ENCODE measurements at places on chromosomes 5 and 9.

GRCh38 chr9:22285066-22285465, 161.6 kb upstream of the DMRTA1 start:
- DNase-seq = no peak

GRCh38 chr9:129513282-129513681, 107.6 kb downstream of the C9orf50 start:
- DNase-seq = no peak

DNA sequence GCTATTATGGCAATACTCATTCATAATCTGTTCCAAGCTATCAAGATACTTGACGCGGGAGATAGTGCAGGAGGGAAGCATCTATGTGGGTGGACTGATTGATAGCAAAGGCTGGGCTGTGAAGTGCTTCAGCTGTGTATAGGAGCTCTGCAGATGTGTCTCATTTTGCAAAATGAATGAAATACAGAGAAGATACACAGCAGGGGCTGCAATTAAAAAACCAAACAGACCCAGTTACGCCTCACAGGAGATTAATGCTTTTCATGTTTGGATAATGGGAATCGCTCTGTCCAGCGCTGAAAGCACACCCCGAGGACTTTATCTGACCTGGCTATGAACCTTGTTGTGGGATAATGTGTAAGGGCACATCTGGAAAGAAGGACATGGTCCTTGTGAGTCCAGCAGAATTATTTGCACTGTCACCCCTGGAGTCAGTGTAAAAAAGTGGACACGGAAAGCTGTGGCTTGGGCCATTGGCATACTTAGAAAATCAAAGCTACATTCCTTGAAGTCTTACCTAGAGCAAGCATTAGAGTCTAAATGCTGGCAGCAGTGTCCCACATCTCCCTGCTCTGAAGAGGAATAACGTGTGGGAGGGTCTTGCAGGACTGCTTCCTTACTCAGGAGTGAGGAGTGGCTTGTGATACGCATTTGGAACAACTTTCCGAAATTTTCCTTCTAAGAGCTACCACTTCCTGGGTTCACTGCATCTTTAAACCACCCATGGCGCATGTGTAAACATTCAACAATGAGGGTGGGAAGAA, 2.6 kb downstream of the SH3RF2 start:
- no peak for DNase-seq

DNA sequence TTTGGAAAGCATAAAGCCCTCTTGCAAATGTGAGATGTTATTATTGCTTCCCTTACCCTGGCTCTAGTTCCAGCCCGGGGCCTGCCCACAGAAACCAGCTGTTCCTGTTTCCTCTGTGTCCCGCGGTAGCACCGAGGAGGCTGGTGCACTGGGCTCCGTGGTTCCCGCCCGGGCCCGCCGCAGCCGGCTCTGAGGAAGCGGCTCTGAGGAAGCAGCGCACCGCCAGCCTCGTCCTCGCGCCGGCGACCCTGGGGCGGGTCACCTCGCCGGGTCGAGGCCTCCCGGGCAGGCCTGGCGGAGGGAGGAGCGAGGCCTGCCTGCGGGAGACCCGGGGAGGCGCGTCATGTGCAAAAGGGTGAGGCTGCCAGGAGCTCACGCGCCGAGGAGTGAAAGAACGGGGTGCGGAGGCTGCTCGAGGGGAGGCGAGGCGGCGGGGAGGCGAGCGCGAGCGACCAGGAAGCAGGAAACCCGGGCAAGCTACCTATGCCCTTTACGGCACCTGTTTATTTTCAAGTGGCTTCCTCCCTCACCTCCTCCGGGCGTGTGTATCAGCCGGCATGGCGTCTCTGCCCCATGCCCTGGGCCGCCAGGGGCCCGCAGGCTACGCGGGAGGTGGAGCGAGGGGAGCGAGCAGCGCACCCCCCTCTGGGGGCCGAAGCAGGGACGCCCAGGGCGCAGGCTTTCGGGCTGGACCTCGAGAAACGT, 61.3 kb upstream of the MEGF10 start:
- DNase-seq = peak; percentile 65

DNA sequence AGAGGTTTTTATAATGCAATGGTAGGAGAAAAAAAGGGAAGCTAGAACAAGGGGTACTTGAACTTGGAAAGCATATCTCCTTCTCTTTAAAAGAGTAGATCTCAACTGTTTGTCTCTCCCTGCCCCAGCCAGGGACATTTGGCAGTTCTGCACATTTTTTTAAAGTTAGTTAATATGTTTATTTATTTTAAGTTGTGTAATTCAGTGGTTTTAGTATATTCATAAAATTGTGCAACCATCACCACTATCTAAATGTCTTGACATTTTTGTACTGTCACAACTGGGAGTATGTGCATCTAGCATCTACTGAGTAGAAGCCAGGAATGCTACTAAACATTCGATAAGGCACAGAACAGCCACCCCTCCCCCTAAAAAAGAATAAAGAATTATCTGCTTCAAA, 103.5 kb upstream of the DPYSL3 start:
- DNase-seq = no peak

DNA sequence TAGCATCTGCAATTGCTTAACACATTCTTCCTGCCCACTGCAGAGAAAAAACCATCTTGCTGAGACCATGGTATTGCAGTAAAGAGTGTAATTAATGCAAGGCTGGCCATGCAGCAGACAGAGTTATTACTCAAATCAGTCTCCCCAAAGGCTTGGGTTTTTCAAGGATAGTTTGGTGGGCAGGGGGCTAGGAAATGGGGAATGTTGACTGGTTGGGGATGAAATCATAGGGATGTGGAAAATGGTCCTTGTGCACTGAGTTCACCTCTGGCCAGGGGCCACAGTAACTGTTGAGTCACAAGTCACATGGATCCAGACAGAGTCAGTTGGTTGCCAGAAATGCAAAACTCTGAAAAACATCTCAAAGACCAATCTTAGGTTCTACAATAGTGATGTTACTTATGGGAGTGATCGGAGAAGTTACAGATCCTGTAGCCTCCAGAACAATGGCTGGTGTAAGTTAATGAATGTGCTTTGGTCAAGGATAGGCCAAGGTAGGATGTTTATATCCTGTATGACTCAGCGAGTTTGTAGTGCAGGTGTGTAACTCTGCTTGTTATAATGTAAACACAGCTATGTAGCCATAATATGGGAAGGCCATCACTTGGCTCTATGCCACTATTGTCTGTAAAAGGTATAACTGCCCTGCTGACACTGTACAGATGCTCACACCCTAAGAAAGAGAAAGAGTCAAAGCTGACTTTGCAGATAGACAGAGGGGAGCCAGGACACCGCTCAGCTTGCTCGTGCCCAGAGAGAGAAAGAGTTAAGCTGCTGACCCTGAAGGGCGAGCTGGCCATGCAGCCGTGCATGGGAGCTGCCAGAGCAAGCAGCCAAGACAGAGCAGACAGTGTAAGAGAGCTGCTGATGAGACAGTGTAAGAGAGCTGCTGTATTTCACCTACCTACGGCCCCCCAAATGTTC, 27.2 kb downstream of the C9orf152 start:
- no peak for DNase-seq

DNA sequence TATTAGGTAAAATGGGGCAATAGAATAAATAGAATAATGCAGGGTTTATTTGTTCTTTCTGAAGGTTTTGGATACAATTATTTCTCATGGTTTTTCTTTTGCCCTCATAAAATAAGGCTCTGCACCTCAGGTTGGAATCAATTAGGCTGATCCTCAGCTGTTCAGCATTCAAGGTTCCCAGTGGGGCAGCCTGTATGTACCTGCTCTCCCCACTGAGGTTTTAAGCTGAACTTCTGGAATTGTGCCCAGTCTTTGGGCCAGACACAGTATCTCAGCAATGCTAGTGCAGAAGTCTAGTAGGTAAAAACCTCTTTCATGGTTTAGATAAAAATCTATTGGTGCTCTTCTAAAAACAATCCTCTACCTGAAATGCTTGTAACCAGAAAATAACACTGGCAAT, 98.0 kb downstream of the EDIL3 start:
- no peak for DNase-seq

- no peak for DNase-seq
Measured at GRCh38 chr9:107210775-107211174, 72.3 kb upstream of the RAD23B start.

DNA sequence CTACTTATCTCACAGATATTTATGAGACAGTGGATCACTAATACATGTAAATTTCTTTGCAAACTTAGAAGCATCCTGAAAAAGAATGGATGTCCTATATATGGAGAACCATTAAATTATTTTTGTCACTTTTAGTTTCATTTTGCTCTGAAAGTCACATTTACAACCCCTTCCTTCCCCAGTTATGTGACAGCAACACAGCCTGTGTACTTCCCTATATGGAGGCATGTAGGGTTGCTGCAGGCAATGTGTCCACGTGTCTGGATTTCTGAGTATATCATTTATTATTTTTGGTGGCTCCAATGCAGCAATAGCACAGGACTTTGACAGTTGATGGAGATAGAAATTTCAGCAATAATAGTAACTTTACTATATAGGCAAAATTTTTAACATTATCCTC, 156.4 kb downstream of the ST8SIA4 start:
- no peak for DNase-seq

DNA sequence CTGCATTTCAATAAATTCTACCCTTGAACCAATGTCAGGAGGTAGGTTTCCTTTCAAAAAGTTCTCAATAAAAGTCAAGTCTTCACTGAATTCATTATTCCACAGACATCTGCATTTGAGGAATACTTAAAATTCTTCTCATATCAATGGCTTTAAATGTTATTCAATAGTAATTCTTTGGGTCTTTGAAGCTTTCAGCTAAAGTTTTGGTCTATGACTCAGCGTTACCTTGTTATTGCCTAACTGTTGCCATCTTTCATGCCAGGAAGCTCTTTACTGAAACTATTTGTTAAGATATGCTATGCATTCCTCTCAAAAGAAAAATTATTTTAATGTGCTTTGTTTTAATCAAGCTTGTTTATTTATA, 170.5 kb downstream of the NNT start:
- DNase-seq = no peak

GRCh38 chr5:14505310-14506139, 76.1 kb upstream of the OTULINL start:
- DNase-seq = no peak

GRCh38 chr5:56105511-56106291, 110.9 kb upstream of the IL6ST start:
- DNase-seq = no peak

GRCh38 chr5:181163487-181164075, 16.2 kb downstream of the OR2V2 start:
- DNase-seq = no peak

DNA sequence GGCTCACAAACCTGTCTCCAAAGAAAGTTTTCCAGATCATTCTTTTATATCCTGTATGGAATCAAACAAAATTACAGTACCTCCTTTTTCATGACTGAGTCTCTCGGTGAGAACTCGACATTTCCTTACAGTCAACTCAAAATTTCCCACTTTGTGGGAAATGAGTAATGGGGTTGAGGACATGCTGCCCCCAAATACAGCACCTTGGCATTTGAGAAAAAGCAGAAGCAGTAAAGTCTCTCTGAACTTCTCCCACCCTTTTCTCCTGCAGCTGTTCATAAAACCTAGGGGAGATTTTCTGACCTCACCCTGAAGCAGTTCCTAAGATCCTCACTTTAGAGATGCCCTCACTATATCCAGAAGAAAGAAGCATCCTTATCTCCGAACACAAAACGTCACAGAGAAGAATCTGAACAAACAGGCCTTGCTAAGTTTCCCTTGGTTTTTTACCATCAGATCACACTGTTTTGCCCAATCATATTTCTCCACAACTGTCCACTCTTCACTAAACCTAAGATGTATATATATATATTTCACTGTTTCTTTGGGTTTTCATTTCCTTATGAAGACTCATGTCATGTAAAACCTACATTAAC, 96.1 kb upstream of the APC start:
- DNase-seq = no peak

DNA sequence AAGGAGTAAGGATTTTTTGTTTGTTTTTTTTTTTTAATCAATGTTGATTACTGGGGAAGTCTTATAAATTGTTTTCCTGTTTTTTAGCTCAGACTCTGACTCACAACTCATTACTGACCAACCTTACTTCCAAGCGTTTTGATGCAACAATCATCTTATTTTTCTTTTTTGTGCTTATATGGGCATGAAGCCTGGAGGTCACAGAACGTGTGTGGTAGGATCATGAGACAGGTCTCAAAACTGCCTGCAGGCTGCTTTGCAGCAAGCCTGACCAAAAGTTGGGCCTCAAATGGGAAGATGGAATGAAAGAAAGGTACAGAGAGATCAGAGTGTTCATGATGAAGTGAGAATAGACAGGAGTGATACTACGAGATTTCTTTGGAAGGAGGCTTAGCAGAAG, 38.5 kb downstream of the SNCAIP start:
- DNase-seq = no peak

- DNase-seq = no peak
Measured at GRCh38 chr9:99354104-99354503, 132.0 kb downstream of the SEC61B start.

DNA sequence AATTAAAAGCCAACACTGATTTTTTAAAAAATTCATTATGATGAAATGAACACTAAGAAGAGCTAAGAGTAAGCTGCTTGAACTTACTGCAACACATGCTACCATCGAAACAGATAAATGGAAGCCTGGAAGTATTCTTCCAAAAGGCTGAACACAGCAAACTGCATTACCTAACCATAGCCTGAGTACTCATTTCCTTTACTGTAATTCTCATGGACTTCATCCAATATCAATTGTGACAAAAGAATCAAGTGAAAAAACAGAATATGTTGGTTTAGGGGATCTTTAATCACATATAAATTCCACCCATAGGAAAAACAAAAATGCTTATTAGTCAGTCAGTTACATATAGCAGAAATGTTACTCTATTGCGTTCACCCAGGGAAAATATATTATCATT, 68.5 kb downstream of the DROSHA start:
- no peak for DNase-seq

- no peak for DNase-seq
Measured at GRCh38 chr5:45262061-45262590, 434.1 kb downstream of the HCN1 start.

DNA sequence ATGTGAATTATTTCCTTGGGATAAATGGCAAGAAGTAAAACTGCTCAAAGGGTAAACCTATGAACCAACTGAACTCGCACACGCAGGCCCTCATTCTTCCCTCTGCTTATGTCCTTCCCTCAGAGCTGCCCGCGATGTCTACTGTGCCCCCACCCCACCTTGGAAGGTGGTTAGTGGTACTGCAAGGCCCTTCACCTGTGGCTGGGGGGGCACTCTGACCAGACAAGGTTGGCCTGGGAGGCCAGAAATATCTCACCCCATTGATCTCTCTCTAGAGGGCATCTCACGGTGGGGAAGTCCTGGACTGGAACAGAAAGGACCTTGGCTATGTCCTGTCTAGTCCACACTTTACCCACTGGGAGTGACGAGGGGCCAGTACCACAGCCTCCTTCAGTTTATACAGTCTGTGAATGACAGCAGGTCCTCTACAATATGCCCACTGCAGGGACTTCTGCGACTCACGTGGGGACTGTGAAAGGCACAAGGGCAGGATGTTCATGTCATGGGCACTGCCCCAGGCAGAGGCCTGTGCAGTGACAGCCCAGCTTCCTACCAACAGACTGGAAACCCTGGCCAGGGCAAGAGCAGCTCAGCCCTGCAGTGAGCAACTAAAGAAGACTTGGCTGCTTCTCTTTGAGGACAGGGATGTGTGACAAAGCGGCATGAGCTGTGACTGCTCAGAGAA, 56.8 kb upstream of the SYNPO start:
- DNase-seq = no peak

- DNase-seq = no peak
Measured at GRCh38 chr5:72363166-72363802, 43.1 kb downstream of the PTCD2 start.

GRCh38 chr5:63310644-63311043, 651.6 kb downstream of the HTR1A start:
- no peak for DNase-seq

Data from CD4-positive, alpha-beta T cell treated with Interleukin-6 for 4 hours (primary cell).